ENCODE measurements at places on chromosomes 7 and 10.
A peak's percentile ranks its signal among the peaks of the same experiment; 100 is the strongest.

DNA sequence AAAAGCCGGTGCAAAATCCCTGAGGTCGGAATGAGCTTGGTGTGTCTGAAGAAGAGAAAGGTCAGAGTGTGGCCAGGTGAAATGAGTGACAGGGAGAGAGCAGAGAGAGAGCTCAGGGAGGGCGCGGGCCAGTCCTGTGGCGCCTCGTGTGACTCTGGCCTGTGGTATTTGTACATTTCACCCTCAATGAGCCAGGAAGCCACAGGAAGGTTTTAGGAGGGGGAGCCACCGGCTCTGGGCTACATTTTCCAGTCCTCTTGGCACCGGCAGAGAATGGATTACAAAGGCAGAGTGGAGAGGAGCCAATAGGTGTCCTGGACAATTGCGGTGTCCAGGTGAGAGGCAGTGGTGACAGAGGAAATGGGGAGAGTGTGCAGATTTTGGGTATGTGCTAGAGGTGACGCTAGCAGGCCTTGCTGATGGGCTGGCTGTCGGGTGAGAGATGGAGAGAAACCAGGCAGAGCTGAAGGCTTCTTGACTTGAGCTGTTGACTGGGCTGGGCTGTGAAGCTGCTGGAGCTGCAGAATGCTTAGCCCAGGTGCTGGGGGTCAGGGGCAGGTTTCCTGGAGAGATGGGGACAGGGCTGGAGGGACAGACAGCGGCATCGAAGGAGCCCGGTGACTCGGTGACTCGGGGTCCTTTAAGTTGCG lies 38.1 kb downstream of the COL13A1 start:
- no peak for DNase-seq

GRCh38 chr7:73894733-73895551 lies 34.0 kb downstream of the TMEM270 start:
- peak; percentile 86 for DNase-seq

GRCh38 chr7:13802651-13803050 lies 186.8 kb downstream of the ETV1 start:
- no peak for DNase-seq

DNA sequence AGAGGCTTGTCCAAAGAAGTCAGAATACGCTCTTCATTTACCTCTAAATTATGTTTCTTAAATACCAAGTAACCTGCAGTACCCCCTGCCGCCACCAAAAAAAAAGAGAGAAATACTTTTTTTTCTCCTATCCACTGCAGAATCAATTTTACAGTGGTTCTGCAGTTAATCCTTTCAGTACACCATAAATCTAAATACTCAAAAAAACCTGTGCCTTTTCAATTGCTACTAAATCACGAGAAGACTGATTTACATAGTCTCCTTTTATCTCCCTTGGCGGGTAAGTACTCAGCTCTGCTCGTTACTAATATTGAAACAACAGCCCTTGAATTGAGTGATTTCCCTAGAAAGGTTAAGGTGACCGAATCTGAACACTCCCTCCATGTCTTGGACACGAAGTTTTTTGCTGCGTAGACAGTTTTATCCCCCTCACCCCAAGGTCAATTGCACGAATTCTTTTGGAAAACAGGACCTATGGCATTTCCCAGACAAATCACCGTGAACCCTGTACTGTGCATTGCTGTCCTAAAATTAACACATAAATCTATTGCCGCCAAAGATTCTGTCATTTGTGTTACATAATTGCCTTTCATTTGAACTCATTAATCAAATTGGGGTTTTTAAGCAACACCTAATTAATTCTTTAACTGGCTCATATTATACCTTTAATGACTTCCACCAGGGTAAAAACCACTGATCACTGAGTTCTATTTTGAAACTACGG lies 512 bp upstream of the VIM start:
- no peak for DNase-seq

- no peak for DNase-seq
These were observed 110.7 kb downstream of the FRMD4A start for GRCh38 chr10:14220026-14220425.

GRCh38 chr10:70147259-70147625 lies 742 bp upstream of the TYSND1 start:
- DNase-seq = no peak

GRCh38 chr10:74816824-74817498 lies 9.4 kb upstream of the KAT6B start:
- no peak for DNase-seq

DNA sequence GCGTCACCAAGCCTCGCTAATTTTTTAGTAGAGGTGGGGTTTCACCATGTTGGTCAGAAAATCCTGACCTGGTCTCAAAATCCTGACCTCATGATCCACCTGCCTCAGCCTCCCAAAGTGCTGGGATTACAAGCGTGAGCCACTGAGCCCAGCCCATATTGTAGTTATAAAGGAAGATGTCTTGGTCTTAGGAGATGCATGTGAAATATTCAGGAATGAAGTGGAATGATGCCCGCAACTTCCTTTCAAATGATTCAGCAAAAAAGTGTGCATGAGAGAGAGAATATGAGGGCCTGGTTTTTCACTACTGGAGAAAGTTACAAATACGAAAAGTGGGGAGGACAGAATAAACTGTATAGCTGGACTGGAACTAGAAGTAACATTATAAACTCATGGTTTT lies 15.9 kb downstream of the TMEM209 start:
- peak; percentile 32 for DNase-seq

DNA sequence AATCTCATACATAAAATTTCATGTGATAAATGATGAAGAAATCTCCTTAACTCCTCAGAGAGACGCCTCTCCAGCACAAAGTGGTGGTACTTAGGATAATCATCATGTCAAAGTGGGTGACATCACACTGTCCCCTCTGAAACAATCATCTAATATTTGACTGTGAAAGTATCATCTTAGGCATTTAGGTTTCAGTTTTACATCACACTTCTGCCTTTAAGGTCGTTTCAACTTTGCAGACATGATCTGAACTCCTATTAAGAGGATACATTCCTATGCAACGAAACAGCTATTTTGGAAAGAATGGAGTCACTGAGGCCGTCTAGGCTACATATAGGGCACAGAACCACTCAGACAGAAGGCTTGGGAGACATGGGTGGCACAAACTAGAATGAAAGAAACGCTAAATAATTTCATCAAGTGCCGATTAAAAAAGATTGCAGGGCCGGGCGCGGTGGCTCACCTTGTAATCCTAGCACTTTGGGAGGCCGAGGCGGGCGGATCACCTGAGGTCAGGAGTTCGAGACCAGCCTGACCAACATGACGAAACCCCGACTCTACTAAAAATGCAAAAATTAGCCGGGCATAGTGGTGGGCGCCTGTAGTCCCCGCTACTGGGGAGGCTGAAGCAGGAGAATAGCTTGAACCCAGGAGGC lies 2.0 kb downstream of the VOPP1 start:
- no peak for DNase-seq

- peak; percentile 80 for DNase-seq
These were observed 70.0 kb upstream of the ZMIZ2 start for GRCh38 chr7:44678471-44679179.

DNA sequence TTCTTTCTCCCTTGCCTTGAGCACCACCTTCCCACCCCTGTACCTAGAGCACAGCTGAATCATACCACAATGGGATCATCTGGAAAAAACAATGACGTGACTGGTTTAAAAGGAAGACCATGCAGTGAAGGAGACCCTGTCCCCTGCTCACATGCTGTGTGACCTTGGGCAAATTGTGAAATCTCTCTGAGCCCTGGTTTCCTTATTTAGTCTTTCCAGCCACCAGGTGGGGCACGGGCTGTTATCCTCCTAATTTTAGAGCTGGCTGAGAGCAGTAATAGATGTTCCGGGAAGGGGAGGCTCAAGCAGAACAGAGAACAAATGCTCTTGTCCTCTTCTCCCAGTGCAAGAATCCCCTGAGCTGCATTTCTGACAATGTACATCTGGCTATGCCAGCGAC lies 198.3 kb downstream of the RPS24 start:
- no peak for DNase-seq

- no peak for DNase-seq
These were observed 299.5 kb downstream of the KCNMA1 start for GRCh38 chr10:77338143-77338542.

GRCh38 chr7:131747658-131748232 lies 191.3 kb upstream of the PODXL start:
- DNase-seq = no peak

- no peak for DNase-seq
These were observed 791.7 kb downstream of the REEP3 start for GRCh38 chr10:64312876-64313275.

DNA sequence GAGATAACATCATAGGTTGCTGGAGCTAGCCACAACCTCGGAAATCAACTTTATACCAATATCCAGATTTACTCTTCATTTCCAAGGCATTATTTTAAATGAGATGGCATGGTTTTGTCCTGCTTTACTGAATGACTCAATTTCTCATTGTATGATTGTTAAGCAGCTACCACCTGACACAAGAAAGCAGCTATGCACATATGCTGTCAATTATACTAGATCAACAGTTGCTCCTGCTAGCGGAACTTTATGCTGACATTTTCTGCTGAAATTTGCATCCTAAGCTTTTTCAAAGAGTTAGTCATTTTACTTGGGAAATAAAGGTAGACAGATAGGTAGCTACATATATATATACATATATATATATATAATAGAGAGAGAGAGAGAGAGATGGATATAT lies 8.9 kb upstream of the CH25H start:
- DNase-seq = no peak

GRCh38 chr10:72303424-72304128 lies 29.9 kb downstream of the DDIT4 start:
- no peak for DNase-seq

- DNase-seq = no peak
These were observed 102.9 kb upstream of the MYO3A start for GRCh38 chr10:25831080-25831479.

DNA sequence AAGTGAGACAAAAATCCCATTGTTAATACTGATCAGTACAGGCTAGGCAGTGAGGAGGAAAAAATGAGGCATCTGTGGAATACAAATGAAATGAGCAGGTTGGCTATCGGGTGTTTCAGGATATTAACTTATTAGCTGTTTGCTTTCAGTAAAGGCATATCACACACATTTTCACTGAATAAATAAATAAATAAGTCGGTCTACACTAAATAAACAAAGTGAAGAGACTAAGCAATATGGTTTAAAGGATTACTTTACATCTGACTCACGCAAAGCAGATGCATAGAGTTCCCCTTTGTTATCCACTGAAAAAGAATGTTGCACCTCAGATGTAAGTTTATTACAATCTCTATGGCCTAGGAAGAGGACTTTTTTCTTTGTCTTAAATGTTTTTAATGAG lies 6.3 kb upstream of the SEMA3A start:
- DNase-seq = no peak

GRCh38 chr7:95242266-95242665 lies 82.1 kb downstream of the PON1 start:
- DNase-seq = no peak

DNA sequence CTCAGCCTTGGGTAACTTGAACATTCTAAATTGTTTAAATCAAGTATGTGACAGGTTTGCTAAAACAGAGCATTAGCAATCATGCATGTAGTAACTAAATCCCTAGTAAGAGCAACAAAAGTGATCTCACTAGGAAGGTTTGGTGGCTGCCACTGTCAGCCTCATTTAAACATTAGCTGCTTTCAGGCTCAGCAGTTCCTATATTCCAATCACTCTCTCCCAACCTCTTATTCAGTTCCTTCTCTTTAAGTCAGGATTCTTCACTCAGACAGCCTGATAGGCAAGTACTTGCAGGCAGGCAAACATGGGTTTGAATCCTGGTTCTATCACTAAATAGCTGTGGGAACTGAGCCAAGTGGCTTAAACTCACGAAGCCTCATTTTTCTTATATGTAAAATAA lies 3.6 kb downstream of the CREB3L2 start:
- DNase-seq = no peak

- no peak for DNase-seq
These were observed 88.3 kb upstream of the MXI1 start for GRCh38 chr10:110118891-110119621.

- no peak for DNase-seq
These were observed 123.0 kb upstream of the SVIL start for GRCh38 chr10:29757551-29758297.

DNA sequence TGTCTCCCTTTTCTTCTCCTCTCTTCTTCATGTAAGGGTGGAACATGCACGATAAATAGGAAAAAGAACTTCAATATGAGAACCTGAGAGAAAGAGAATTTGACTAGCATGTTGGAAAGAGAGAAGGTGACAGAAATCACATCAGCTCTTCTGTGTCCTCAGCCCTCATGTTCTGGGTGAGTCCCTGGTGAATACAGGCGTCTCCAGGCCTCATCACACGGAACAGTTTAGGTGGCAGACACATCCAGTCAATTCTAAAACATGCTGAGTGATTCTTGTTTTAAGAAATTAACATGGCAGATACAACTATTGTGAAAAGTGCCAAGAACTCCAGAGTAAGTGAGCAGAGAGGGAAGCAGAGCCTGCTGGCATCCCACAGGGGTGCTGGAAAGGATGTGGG lies 96.1 kb downstream of the FAM107B start:
- DNase-seq = no peak

GRCh38 chr7:70178787-70179186 lies 580.5 kb downstream of the AUTS2 start:
- no peak for DNase-seq

GRCh38 chr10:91345716-91346115 lies 64.4 kb upstream of the HECTD2 start:
- DNase-seq = no peak

DNA sequence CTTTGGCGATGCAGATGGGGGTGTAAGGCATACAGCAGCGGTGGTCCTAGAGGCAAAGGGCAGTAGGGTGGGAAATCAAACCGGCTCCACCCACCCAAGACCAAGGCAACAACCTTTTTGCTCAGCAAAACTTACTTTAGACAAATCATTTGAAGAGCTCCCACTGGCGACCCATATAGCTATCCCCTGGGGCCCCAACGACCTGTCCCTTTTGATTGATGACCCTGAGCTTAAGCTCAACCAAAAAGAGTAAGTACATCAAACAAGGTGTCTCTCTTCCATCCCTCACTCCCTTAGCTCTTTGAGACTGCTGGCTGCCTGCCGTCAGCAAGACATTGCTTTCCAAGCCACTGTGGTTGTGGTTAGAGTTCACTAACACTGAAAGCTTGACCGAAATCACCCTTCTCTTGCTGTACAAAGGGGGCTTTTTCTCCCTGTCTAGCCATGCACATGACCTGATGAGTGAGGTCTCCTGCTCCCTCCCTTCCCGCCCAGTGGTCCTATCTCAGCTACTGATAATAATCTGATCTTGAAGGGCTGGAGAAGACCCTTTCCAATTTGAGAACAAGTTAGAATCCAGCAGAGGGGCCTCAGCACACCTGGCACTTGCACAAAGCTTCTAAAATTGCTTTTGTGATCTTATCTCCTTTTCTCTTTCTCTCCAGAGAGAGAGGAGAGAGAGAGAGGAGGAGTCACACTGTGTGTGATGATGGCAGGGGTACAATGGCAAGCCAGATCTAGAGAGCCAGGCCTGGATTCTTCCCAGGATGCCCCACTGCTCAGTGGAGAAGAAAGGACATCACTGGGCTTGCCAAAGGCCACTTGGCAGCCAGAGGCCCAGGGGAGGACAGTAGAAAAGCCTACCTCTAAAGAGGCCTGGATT lies 42.2 kb downstream of the XPNPEP1 start:
- no peak for DNase-seq

DNA sequence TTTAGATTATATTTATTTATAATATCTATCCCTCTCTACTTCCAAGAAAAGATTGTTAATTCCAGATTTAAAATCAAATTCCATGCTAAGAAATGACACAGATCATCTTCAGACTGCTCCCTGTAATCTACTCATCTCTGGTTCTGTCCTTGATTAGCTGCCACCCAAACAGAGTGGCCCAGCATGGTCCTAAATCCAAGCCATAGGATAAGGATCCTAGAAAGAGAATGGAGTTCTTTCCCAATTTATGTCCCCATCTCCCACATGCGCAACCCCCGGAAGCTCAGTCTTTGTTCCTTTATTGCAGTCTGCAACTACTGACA lies 23.4 kb upstream of the HDAC9 start:
- DNase-seq = no peak
